ENCODE measurements at places on chromosomes 3 and 15.

DNA sequence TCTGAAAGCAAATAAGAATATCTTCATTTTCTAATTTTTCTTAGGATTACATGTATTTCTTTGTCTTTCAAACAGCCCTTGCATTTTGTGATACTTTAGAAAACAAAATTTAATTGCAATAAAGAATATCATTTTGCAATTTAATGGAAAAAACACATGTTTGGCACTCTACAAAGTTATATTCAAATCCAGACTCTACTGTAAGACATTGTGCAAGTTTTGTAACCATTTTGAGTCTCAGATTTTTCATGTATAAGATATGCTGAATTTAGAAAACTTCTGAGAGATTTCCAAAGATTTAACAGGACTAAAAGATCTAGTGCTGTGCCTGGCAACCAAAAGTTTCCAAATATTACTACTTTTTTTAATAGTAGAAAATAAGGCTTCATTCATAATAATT, 187.1 kb upstream of the AGTR1 start:
- DNase-seq: no peak

- DNase-seq: no peak
These were observed 41.4 kb upstream of the SPRED1 start for GRCh38 chr15:38211249-38211648.

DNA sequence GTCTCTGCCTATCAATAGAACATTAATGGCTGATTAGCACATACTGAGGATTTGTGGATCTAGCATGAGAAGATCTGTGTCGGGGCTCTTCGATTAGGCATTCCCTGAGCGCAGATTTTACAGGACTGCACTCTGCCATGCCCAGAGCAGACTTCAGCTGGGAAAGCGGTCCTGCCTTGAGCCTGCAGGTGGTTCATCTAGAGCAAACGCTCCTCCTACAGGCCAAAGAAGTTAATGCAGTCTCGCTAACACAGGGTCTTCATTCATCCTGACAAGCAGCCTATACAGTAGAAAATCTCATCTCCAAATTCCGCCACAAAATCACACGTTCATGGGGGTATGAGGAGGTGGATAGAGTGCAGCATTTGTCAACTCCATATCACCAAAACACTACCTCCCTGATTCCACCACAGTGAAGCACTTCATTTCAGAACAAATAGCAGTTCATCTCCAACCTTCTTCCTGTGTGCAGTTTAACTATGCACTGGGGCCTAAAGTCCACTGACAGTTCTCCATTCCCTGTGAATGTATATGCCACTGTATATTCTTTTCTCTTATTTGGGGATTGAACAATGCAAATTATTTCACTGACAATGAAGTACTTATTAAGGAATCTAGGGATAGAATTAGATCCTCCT, 405.8 kb downstream of the IGSF11 start:
- DNase-seq: peak; percentile 54

DNA sequence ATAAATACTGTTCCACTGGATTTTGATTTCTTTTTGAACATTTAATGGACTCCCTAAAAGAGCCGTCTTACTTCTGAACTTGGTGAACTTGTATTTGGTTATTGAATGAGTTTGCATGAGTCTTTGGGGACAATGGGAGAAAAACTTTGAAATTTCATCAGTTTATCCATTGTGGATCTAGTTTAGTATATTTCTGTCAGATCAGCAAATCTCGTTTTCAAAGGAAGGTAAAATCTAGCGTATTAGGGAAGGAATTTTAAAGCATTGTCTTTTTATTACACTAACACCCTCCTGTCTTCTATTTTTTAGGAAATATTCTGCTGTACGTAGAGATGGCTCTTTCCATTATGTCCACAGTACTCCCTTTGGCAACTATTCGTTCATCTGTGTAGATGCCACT, 12.8 kb downstream of the TMEM62 start:
- DNase-seq: no peak

DNA sequence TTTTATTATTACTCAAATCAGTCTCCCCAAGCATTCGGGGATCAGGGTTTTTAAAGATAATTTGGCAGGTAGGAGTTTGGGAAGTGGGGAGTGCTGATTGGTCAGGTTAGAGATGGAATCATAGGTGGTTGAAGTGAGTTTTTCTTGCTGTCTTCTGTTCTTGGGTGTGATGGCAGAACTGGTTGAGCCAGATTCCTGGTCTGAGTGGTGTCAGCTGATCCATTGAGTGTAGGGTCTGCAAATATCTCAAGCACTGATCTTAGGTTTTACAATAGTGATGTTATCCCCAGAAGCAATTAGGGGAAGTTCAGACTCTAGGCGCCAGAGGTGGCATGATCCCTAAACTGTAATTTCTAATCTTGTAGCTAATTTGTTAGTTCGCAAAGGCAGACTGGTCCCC, 20.6 kb upstream of the TRANK1 start:
- DNase-seq: no peak

GRCh38 chr15:59160880-59161593, 45.6 kb upstream of the LDHAL6B start:
- peak; percentile 28 for DNase-seq

DNA sequence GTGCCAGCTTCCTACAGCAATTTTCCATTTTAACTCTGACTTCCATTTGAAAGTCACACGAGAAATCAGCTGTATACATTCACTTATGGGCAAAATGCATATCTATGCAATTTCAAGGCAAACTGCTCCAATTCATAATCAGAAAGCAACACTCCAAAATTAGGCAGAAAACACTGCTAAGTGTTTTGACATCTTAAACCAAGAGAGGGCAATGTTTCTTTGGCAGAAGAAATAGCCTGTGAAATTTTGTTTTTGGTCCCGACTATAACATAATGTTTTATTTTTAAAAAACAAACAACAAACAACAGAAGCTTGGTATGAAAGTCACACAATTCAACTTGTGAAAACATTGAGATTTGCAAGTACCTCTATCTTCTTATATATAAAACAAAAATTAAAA, 42.6 kb downstream of the GOLIM4 start:
- DNase-seq: no peak

- DNase-seq: no peak
These were observed 35.1 kb downstream of the SLMAP start for GRCh38 chr3:57791245-57791644.

DNA sequence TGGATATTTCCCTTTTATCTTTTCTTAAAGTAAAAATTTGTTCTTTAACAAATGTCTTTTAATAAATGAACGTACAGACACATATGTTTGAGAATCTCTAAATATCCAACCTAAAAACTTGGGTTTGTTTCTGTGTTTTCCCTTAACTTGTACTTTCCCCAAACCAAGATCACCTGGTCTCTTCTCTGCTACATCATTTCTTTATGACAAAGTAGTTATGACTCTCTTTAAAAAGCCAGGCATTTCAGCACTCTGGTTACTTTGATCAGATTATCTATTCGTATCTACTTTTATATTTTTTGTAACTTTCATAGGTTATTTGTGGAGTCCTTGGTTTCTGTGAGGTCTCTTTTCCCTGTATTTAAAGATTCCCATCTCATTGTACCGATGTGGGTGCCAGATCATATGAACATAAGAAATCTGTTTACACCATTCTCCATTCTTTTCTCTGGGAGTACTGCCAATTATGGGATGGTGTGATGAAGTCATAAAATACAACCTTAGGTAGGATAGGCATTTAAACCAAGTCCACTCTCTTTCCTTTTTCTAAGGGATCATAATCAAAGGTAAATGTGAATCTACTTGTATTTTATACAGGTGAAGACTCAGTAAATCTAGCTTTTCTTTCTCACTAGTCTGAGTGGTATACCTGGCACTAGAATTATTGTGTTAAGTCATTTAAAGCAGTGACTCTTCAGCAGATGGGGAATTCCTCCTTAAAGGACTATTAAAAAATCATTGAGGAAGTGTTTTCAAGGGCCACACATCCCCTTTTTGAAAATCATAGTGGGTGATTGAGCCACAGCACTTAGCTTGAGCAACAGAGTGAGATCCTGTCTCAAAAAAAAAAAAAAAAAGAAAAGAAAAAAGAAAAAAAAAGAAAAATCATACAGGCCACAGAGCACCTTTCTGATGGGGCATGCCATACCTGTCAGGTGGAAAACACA, 12.4 kb upstream of the NFKBIZ start:
- DNase-seq: no peak

DNA sequence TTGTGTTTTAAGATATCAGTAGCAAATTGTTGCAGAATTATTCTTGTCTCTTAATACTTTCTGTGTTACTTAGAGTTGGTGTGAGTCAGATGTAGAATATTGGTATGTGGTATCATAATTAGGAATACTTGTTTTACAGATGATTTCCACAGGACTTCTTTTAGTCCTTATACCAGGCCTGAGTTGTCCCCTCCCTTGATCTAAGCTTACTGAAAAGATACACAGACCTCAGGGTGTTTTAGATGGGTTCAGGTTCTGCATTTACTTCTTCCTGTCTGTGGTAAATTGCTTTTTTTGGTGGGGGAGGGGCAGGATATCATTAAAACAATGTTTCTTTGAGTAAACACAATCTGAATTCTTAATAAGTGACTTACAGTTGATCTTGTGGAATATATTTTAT, 14.2 kb downstream of the DZIP3 start:
- no peak for DNase-seq

GRCh38 chr3:64178419-64178818, 46.8 kb downstream of the PRICKLE2 start:
- DNase-seq: no peak

DNA sequence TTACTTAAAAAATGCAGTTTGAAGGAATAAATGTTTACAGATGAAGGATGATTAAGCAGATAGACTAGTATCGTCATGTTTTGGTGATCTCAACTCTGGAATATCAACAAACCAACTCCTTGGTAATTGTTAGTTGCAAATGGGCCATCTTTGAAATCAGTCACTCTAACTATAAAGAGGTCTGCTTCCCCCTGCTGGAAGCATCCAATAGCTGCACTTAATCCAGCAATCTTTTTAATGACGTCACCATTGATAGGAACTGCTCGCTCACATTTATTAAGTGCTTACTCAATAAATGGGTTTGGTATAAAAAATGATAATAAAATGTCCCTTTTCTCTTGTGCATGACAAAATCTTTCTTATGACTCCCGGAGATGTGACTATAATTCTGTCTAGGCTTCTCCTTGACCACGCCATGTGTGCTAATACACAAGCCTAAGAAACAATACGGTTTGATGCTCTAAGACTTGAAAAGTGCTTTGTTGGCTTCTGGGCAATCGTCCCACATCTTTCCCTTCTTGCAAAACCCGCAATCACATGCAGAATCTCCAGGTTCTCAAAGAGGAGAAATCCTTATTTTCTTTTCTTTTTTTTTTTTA, 227.6 kb upstream of the POU1F1 start:
- DNase-seq: no peak

DNA sequence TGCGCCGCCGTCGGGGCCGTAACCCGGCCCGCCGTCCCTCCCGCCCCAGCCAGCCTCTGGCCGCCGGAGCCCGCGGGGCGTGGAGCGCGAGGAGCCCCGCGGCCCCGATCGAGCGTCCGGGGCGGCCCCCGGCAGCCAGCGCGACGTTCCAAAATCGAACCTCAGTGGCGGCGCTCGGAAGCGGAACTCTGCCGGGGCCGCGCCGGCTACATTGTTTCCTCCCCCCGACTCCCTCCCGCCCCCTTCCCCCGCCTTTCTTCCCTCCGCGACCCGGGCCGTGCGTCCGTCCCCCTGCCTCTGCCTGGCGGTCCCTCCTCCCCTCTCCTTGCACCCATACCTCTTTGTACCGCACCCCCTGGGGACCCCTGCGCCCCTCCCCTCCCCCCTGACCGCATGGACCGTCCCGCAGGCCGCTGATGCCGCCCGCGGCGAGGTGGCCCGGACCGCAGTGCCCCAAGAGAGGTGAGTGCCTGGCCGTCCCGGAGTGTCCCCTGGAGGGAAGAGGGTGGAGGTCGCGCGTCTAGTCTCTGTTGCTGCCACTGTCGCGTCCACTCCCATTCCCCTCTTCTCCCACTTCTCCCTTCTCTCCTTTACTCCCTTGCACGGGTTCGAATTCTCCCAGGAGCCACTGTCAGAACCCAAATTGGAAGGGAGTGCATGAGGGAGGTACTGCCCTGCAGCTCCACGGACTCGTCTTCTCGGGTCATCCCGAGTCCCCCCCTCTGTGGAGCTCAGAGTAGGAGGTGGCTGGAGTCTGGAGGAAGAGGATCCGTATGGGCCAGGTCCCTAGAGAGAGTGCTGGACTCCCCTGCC, 585 bp downstream of the CSK start:
- no peak for DNase-seq

DNA sequence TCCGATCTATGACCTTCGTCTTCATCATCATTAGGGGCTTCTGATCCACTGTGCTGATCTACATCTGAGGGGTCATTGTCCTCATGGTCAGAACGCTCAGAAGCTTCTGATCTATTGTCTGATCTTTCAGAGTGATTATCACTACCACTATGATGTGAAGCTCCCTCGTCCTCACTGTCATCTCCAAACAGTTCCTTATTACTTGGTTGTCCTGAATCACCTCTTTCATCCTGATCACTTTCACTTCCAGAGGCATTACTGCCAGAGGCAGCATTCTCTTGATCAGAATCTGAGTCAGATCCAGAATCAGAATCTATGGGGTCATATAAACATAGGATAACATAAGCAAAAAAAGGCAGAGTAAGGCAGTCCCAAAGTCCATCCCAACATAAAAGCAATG, 5.4 kb downstream of the LEO1 start:
- no peak for DNase-seq

DNA sequence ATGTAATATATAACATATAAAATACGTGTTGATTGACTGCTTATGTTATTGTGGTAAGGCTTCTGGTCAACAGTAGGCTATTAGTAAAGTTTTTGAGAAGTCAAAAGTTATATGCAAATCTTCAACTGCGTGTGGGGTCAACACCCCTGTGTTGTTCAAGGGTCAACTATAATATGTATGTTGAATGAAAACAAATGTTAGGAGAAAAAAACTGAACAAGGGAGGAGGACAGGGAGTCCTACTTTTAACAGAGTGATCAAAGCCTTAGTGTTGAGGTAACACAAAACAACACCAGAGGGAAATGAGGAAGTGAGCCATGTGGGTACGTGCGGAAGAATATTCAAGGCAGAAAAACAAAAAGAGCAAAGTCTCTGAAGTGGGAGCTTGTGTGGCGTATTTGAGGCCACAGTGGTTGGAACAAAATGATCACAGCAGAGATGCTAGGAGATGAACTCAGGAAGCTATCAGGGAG, 62.5 kb downstream of the SFMBT1 start:
- DNase-seq: no peak

DNA sequence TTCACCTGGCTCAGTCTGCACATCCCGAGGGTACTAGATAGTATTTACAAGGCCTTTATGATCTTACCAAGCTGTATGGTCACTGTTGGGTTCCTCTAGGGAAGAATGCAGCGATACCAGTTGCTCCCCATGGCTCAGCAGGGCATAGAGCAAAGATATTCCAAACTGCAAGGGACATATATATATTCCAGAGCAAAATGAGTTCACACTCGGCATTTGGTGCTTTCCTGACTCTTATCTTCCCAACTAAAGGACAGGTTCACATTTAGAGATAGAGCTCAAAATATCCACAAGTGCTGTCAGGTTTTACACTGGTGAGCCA, 3.5 kb upstream of the SPG11 start:
- DNase-seq: no peak
